ENCODE measurements at places on chromosomes 1 and 21. TPM values are rescaled to one million over a fixed set of nuclear protein-coding genes. Genes with fewer than 3 reads are reported as not detected.
A peak's percentile ranks its signal among the peaks of the same experiment; 100 is the strongest.

The FAM163A gene
- not detected for total RNA-seq

DNA sequence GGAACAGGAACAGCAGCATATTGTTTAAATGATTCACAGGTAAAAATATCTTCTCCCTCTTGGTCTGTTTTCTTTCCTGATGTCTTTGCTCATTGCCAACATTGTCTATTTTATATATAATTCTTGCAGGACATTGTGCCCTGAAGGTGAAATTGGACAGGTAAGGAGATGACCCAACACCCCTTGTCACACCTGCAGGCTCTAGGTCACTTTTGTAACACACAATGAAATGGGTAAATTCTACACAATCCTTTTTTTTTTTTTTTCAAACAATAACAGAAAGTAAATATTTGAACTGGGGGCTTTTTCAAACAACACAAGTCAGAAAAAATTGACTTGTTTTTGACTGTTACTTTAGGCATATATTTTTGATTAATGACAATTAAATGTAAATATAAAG, 62.9 kb upstream of the ERG start:
- no peak for DNase-seq
- no peaks in the 10 kb centered on the region for H3K27me3 ChIP-seq
- H3K27ac ChIP-seq = no peak overlapping the region
- no peaks in the 10 kb centered on the region for H3K36me3 ChIP-seq

DNA sequence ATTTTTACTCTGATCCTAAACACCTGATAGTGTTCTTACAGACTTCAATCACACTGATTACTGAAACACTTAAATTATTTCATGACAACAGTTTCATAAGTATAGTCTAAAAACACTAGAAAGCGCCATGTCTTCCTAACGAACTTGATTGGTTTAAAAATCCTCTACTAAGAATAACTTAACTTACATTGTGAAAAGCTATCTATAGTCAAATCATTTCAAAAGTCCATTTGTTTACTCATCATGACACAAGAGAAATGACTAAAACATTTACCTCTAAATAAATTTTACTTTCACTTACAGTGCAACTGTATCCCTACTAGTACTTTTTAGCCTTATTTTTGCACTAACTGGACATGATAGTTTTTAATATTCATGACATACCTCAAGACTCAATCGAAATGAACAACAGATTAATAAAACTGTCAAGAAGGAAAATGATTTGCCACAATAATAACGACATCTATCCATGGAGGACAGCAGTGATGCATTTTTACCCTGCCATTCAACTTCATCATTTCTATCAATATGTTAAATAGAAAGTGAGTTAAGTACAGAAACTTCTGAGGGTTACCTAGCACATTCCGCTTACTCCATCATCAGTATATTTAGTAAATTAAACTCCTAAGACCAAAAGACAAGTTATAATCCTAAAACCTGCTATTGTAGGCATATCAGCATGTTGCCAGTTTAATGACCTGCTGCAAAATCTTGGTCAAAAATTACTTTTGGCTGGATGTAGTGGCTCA, 38.4 kb downstream of the AHCTF1 start:
- no peaks in the 10 kb centered on the region for H3K36me3 ChIP-seq
- H3K4me3 ChIP-seq = no peak overlapping the region
- H3K27me3 ChIP-seq = no peaks in the 10 kb centered on the region
- H3K27ac ChIP-seq = no peak overlapping the region

DNA sequence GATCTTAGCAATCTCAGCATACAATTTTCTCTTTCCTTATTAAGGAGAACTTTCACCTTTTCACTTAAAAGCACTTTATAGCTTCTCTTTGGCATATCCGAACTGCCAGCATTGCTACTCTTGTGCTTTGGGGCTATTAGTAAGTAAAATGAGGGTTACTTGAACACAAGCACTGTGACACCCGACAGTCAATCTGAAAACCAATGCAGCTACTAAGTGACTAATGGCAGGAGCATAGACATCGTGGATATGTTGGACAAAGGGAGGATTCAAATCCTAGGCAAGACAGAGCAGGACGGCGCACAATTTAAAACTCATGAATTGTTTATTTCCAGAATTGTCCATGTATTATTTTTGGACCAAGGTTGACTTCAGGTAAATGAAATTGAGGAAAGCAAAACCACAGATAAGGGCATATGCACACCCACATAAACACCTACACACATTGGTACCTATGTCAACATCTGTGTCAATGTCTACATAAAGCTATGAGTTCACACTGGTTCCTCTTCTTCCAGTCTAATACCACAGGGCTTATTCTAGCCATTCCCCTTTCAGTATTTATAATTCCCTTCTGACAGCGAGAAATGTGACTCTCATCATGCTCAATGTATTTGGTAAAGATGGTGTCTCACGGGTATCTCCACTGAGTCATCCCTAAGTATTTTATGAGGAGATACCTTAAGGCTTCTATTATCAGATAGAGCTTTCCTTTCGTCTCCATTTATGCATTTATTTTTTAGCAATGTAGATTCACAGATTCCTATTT, 75.3 kb upstream of the RALGPS2 start:
- no peak overlapping the region for H3K27ac ChIP-seq
- no peaks in the 10 kb centered on the region for H3K27me3 ChIP-seq
- H3K36me3 ChIP-seq = no peaks in the 10 kb centered on the region
- no peak for DNase-seq
- H3K4me3 ChIP-seq = no peak overlapping the region
- no peaks in the 10 kb centered on the region for H3K4me1 ChIP-seq

The ANGPTL1 gene
- total RNA-seq = 137 TPM

GRCh38 chr21:22993822-22994574, 1995.8 kb downstream of the NCAM2 start:
- no peak overlapping the region for H3K27ac ChIP-seq
- no peaks in the 10 kb centered on the region for H3K4me1 ChIP-seq
- DNase-seq = no peak
- H3K36me3 ChIP-seq = no peaks in the 10 kb centered on the region
- H3K4me3 ChIP-seq = no peak overlapping the region
- no peaks in the 10 kb centered on the region for H3K27me3 ChIP-seq

- no peak for DNase-seq
- no peaks in the 10 kb centered on the region for H3K27me3 ChIP-seq
- H3K4me3 ChIP-seq = no peak overlapping the region
- H3K27ac ChIP-seq = no peak overlapping the region
- H3K36me3 ChIP-seq = no peaks in the 10 kb centered on the region
- no peaks in the 10 kb centered on the region for H3K4me1 ChIP-seq
Observed at GRCh38 chr21:35921471-35921870, 138.9 kb downstream of the SETD4 start.

DNA sequence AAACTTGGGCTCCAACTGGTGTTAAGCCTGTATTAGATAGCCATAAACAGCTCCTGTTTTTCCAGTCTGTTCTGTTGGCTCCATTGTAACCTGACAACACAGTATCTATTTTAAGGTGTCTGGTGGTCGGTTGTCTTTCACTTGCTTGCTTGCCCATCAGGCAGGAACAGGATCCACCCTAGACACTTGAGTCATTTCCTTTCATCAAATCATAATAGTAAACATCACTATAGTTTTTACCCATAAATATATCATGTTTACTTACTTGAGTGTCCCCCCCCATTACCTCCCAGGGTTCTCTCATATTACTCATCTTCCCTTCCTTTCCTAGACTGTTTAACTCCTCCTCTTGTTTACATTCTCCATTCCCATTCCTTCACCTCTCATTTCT, 2.9 kb downstream of the DDI2 start:
- no peak overlapping the region for H3K4me3 ChIP-seq
- no peaks in the 10 kb centered on the region for H3K36me3 ChIP-seq
- DNase-seq = no peak

DNA sequence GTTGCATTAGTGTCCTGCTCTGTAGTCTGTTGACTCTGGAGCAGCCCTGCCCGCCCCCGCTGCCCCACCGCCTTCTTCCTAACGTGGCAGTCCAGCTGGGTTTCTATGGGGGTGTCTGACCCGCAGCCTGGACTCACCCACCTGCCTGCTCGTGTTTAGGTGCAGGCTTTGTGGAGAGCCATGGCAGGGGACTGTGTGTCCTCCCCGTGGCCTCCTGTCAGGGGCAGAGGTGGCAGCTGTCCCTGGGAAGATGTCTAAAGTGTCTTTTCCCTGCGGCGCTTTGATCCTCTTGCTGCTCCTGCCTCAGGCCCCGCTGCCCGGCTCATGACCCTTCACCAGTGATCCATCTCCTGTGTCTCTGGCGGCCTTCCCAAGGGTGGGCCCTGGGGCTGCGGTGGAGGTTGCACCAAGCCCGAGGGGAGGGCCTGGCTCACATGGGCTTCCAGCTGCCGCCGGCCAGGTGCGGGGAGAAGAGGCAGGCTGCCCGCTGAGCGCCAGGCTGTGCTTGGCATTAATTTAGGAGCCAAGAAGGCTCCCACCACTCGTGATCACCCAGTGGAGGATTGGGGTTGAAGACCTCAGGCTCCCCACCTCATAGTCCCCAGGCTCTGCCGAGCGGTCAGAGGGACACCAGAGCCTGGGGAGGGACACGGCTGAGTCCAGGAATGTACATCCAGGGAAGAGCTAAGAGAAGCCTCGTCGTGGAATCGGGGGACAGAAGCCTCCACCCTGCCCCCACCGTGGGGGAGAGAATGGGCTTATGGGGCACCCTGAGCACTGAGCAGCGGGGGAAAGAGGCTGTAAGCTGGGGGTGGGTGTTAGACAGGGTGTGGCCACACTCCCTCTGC, 44.1 kb downstream of the COL18A1 start:
- no peaks in the 10 kb centered on the region for H3K36me3 ChIP-seq
- H3K27ac ChIP-seq = peak overlapping the region; percentile 49
- H3K27me3 ChIP-seq = no peaks in the 10 kb centered on the region

The LORICRIN gene
- not detected for total RNA-seq

DNA sequence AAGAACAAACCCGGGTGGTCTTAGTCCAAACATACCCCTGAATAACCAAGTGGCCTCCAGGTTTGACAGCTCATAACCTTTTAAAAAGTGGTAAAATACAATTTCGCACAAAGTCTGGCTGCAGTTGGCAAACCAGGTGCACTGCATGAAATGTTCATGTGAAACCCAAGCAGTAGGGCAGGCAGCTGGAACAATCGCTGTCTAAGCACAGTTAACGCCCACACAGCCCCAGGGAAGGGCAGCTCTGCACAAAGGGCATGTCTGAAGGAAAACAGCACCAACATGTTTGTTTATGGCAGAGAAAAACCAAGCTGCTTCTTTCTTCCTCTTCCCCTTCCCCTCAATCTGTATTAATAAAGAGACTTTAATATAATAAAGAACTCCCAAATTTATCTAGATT, 49.5 kb downstream of the KIAA1614 start:
- H3K4me3 ChIP-seq = no peak overlapping the region
- H3K36me3 ChIP-seq = no peaks in the 10 kb centered on the region
- no peak for DNase-seq
- H3K27me3 ChIP-seq = no peaks in the 10 kb centered on the region
- H3K4me1 ChIP-seq = no peaks in the 10 kb centered on the region
- no peak overlapping the region for H3K27ac ChIP-seq

DNA sequence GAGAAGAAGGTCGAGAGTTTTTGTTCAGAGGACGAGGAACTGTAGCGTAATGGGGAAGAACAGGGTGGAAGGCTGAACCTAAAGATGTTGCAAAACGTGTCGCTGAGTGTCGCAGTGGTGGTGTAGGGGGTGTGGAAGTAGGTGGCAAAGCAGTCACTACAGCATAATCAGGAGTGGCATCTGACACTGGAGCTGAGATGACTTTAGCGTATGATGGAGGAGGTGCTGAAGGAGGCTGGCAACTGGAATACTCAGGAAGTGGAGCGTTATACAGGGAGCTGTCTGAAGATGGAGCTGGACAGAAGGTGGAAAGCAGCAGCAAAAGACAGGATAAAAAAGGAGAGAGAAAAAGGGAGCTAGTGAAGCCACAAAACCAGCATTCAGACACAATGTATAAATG, 89.9 kb upstream of the LBR start:
- H3K4me1 ChIP-seq = no peaks in the 10 kb centered on the region
- no peak for DNase-seq
- H3K27me3 ChIP-seq = no peaks in the 10 kb centered on the region
- no peak overlapping the region for H3K27ac ChIP-seq
- H3K4me3 ChIP-seq = no peak overlapping the region

The OVAAL gene
- total RNA-seq = not detected

DNA sequence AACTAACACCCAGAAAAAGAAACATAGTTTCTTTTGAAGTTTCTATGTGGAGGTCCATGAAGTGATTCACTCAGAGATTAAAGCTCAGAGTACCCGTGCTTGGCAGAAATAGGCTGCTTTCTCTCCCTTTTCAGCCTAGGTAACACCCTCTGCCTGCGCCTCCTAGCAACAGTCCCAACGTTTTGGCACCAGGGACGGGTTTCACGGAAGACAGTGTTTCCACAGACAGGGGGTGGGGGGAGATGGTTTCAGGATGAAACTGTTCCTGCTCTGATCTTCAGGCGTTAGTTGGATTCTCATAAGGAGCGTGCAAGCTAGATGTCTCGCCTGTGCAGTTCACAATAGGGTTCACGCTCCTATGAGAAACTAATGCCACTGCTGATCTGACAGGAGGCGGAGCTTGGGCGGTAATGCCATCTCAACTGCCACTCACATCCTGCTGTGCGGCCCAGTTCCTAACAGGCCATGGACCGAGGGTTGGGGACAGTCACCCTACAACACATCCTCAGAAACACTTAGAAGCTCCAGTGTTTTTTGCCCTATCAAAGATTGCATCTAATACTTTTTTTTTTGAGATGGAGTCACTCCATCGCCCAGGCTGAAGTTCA, 53.2 kb downstream of the CHML start:
- DNase-seq = no peak
- no peaks in the 10 kb centered on the region for H3K36me3 ChIP-seq
- no peak overlapping the region for H3K27ac ChIP-seq
- H3K4me3 ChIP-seq = no peak overlapping the region

DNA sequence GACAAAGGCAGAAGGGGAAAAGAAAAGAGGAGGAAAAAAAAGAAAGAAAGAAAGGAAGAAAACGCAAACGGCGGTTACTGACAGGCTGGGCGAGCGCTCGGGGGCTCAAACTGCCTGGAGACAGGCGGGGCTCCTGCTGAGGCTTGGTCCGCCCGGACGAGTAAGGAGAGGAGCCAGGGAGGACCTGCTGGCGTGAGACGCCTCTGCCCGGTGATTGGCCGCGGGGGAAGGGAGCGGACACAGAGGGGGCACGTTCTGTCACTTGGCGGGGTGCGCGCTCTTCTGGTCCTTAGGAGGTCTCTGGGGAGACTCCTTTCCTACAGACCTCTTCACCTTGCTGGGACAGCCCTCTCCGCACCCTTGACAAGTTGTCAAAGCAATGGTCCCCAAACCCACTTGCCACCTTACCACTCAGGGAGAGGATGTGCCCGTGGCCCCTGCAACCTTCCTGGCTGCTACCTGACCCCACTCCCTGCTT, 791 bp upstream of the PIK3R3 start:
- DNase-seq = peak; percentile 55
- peak overlapping the region; percentile 85 for H3K27ac ChIP-seq

GRCh38 chr1:34918977-34919561, 10.4 kb downstream of the DLGAP3 start:
- no peaks in the 10 kb centered on the region for H3K36me3 ChIP-seq
- no peaks in the 10 kb centered on the region for H3K4me1 ChIP-seq
- no peak overlapping the region for H3K4me3 ChIP-seq

GRCh38 chr1:67524143-67525052, 94.2 kb upstream of the SERBP1 start:
- no peak overlapping the region for H3K4me3 ChIP-seq
- H3K27me3 ChIP-seq = no peaks in the 10 kb centered on the region
- DNase-seq = no peak
- no peaks in the 10 kb centered on the region for H3K36me3 ChIP-seq
- H3K4me1 ChIP-seq = no peaks in the 10 kb centered on the region

All from breast epithelium (tissue), 4 donors.